DMS 273 treated with DMSO at 0.1 percent for 48 hours (cell line): ENCODE measurements at places on chromosomes 1 and 21.

DNA sequence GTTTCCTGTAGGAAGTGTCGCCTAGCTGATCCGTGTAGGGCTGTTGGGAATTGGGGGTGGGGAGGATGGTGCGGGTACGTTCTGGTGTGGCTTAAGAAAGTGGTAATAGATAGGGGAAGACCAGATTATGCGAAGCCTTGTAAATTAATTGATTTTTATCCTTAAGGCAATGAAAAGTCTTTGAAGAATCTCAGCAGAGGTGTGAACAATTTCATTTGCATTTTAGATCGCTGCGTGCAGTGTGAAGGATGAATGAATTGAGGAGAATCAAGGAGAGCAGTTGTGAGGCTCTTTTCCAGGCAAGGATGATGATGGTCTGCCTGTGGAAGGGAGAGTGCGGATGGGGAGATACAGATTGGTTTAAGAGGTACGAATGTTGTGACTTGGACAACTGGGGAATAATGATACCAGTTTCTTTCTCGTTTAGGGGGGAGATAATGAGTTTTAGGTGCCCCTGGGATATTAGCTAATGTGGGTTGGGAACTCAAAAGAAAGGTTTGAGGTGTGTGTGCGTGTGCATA lies 813 bp upstream of the DEDD start:
- DNase-seq = no peak

DNA sequence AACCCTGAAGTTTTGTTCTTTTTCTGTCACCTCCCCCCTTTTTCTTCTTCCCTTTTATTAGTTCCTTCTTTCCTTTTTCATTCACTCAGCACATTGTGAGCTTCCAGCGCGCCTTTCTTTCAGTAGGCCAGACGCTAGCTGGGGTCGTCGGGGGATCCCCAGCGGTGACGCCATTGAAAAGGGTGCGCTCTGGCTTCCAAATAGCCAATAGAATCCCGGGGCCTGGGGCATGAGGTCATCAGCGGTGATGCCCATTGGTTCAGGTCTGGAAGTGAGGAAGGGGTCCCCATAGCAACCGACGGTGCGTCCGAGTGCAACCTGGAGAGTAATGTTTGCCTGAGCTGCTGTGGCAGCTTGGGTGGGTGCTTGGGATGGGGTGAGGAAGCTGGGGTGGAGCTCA lies 6.9 kb upstream of the EFNA3 start:
- DNase-seq = no peak

- no peak for DNase-seq
These were observed 124.8 kb downstream of the TMEM53 start for GRCh38 chr1:44549510-44549909.

GRCh38 chr21:31316488-31317169 lies 27.4 kb downstream of the TIAM1 start:
- no peak for DNase-seq

- no peak for DNase-seq
These were observed 7.4 kb downstream of the IFFO2 start for GRCh38 chr1:18948913-18949685.

GRCh38 chr1:79595931-79596330 lies 589.4 kb upstream of the ADGRL4 start:
- DNase-seq = no peak

- DNase-seq = no peak
These were observed 42.4 kb upstream of the HP1BP3 start for GRCh38 chr1:20829531-20829930.

GRCh38 chr21:46617267-46618051 lies 12.6 kb upstream of the S100B start:
- no peak for DNase-seq

DNA sequence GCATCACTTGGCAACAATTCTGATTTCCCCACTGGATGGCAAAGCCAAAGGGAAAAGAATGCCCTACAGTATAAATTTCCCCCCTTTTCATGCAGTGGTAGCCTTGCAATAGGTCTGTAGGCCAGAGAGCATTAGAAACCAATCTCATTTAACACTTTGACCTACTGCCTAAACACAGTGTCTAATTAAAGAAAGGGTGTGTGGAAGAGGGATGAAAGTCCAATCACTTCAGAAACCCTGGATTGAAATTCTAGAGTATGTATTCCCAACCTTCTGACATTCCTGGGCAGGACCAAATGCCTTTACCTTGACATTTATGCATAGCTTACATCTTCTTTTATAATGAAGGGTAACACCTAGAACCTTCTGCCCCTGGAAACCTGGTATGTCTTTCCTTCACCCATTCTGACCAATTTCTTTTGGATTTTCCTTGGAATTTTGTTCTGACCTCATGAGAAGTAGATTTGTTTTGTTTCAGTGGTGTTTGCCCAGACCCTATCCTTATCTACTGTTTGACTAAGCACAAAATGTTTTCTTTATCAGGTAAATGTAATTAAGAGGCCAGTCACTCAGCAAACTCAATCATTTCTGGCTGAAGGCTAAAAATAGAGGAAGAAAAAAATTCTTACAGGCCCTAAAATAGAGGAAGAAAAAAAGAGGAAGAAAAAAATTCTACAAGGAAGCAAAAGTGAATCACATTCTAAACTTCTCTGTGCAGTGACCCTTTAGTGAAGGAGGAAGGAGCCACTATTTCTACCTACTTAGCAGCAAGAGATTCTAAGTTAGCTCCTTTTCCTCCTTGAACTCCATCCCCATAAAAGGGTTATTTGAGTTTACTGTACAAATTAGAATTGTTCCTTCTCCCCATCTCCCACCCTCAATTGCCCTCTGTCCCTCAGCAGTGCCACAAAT lies 129.5 kb upstream of the DSCAM start:
- no peak for DNase-seq

GRCh38 chr1:237759377-237759776 lies 131.3 kb downstream of the ZP4 start:
- DNase-seq = no peak

- DNase-seq = peak; percentile 70
These were observed 45.5 kb downstream of the CACHD1 start for GRCh38 chr1:64515427-64515826.

GRCh38 chr1:172460177-172460576 lies 16.3 kb upstream of the PIGC start:
- no peak for DNase-seq

- no peak for DNase-seq
These were observed at the start of gene CYP4X1 for GRCh38 chr1:47023268-47024140. Gene CYP4X1 (plus strand): TSS chr1:47023669. CDS start chr1:47023818, 149 bp downstream.

GRCh38 chr21:42350927-42351426 lies at the start of gene TFF2:
Gene TFF2 (minus strand): TSS chr21:42350994. CDS start chr21:42350957, 37 bp downstream.
- no peak for DNase-seq

- DNase-seq = peak; percentile 13
These were observed 15.8 kb upstream of the TAS1R2 start for GRCh38 chr1:18875107-18875795.

DNA sequence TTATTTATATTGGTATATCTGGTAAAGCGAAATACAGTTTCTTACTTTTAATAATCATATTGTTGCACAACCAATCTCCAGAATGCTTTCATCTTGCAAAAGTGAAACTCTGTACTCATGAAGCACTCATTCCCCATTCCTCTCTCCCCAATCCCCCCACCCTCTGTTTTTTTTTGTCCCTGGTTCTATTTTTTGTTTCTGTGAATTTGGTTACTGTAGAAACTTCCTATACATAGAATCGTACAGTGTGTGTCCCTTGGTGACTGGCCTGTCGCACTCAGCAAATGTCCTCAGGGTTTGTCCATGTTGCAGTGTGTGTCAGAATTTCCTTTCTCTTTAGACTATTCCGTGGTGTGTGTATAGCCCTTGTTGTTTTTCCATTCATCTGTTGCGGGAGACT lies 7.9 kb upstream of the NLRP3 start:
- DNase-seq = no peak

DNA sequence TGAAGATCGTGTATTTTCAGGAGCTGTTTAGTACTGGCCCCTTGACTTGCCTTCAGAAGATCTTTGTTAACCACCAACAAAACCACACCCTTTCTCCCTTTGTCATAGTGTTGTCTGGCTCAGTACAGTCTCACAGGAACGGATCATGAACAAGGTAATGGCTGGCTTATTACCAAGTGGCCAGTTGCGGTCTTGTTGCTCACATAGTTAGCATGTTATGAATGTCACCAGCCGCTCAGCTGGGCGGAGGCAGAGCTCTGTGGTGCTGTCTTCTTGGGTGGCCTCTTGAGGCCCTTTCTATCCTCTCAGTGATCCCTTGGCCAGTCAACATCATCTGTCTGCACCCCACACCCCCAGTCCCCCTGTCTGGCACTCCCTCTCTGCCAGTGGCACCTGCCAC lies 21.4 kb downstream of the CNIH3 start:
- no peak for DNase-seq

DNA sequence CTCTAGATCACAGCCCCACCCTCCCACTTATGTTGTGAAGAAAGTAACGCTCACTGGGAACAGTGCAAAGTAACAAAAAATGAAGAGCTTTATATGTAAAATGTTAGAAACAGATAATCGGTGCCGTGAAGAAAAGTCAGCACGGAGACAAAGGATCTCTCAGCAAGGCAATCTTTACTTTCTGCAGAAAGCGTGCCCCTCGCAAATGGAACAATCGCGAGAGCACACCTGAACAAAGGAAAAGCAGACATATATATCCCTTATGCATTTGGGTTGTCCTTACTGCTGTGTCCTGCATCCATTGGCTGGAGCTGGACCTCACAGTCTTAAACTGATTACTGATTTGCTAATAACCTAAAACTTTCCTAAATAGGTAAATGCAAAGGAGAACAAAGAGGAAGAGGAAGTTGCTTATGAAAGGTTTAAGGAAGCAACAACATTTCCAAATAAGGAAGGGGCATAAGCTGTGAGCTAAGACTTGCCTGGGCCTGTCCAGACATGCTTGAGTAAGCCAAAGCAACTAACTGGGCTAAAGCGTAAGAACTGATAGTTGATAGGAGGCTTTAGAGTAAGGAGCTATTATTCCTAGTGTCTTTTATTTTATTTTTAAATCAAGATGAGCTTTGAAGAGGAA lies 89.7 kb downstream of the GTF2B start:
- DNase-seq = no peak

DNA sequence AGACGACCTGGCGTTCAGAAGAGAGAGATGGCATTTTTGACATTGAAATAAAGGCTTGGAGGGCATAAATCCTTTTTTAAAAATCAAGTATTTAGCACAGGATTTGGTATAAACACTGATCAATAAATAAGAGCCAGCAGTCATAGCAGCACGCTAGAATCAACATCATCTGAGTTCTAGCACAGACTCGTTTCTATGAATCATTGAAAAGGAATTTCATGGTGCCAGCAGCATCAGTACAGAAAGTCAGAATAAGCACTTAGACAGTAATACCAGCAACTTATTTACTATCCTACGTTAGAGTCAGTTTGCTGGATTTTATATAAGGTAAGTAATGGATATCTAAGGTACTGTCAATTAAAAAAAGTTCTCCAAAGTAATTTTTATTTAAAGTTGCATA lies 119.3 kb downstream of the HLCS start:
- DNase-seq = no peak

- DNase-seq = no peak
These were observed 218.1 kb downstream of the USH2A start for GRCh38 chr1:216205176-216205575.

GRCh38 chr1:110293601-110294104 lies 45.5 kb upstream of the RBM15 start:
- no peak for DNase-seq

- DNase-seq = no peak
These were observed 63.0 kb upstream of the RGS7 start for GRCh38 chr1:241419986-241420385.

DNA sequence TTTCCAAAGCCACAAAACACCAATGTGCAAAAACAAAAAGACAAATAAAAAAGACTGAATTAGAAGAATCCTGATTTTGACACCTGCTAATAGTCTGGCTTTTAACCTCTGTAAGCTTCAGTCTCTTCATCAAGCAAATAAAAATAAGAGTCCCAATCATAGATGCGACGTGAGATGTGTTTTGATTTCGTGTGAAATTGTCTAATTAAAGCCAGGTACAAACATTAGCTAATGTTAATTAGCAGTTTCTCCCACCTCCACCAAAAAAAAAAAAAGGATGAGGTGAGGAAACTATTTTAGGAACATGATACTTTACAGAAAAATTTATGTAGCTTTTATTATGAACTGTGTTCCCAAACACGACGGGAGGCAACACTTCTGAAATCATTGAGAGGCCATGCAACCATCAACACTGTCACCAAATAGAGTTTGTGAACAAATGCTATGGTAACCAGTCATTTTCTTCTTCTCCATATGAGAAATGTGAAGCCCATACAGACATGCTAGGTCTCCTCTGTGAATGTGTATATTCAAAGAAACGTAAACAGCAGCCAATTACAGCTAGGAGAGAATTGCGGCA lies 6.7 kb upstream of the EVI5 start:
- no peak for DNase-seq

- no peak for DNase-seq
These were observed 29.0 kb downstream of the SSBP3 start for GRCh38 chr1:54377040-54377691.

GRCh38 chr1:29408831-29409605 lies 172.7 kb downstream of the PTPRU start:
- no peak for DNase-seq

GRCh38 chr1:226826479-226827261 lies 43.7 kb upstream of the PSEN2 start:
- DNase-seq = no peak
